OCI-M1 (cell line): ENCODE measurements at places on chromosomes 4 and X.
A peak's percentile ranks its signal among the peaks of the same experiment; 100 is the strongest.

DNA sequence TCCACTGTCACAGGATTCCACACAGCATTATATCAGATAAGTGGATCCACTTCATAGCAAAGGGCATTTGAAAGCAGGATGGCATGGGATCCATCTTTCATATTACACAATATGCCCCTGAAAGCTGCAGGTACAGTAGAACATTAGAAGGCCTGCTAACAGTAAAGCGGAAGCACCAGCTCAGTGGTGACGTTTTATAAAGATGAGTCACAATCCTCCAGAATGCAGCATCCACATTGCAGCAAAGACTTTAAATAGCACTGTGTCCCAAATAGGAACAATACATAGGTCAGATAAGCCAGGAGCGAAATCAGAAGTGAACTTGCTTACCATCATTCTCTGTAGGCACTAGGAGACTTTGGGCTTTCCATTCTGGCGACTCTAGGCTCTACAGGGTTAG is 609.5 kb upstream of the FAT1 start:
- no peak for DNase-seq

DNA sequence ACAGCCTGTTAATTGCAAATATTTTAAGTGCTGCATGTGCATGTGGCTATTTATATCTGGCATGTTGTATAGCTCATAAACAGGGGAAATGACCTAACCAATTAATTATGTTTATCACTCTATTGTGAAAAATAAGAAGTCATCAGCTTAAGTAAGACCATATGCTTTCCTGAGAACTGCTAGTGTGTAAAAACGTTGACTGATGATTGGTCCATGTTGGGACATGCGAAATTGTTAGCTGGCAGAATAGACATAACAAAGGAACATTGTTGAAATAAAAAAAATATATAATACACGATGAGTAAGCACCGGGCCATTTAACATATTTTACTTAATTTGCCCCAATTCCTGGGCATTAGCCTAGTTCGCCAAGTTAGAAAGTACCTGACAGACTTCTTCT is 207.5 kb downstream of the ANK2 start:
- no peak for DNase-seq

GRCh38 chrX:72001471-72001870 is 90.8 kb downstream of the NHSL2 start:
- peak; percentile 30 for DNase-seq

- DNase-seq: no peak
Observed at GRCh38 chr4:4559596-4559995, 17.7 kb upstream of the STX18 start.

DNA sequence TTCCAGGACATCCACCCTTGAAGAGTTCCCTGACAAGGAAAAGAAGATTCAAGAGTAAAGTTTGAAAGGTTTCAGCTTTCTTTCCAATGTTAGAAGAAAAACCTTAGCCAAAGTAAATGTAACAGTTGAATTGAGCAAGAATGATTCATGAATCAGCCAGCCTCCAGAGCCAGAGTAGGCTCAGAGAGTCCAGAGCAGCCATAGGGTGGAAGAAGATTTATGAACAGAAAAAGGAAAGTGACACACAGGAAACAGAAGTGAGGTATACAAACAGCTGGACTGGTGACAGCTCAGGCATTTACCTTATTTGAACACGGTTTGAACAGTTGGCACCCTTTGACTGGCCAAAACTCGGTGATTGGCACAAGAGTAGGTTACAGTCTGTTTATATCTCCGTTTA is 63.2 kb downstream of the QDPR start:
- no peak for DNase-seq

DNA sequence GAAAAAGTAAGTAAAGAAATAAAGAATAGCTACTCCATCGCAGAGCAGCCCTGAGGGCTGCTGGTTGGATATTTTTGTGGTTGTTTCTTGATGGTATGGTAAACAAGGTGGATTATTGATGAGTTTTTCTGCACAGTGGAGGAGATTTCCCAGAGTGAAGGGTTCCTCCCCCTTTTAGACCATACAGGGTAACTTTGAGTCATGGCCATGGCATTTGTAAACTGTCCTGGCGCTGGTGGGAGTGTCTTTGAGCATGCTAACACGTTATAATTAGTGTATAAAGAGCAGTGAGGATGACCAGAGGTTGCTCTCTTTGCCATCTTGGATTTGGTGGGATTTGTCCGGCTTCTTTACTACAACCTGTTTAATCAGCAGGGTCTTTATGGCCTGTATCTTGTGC is 128.2 kb downstream of the ASMT start:
- no peak for DNase-seq

- DNase-seq: no peak
Observed at GRCh38 chr4:6204098-6204497, 3.7 kb upstream of the JAKMIP1 start.

DNA sequence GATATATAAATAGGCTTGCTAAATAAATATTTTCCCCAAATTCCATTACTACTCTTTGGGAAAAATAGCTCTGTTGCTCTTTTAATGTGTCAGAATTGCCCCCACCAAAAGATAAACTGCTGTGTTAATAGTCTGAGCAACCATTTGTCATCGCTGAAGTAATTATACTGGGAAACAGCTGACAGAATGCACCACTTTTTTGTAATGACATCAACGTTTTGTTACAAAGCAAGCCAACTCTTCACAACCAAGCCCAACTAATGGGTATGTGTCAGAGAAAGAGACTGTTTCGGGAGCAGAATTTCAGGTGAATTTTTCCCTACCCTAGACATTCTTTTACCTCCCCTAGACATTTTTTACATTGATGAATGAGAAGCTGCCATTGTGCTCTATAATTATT is 405.0 kb upstream of the MAGEB18 start:
- no peak for DNase-seq

DNA sequence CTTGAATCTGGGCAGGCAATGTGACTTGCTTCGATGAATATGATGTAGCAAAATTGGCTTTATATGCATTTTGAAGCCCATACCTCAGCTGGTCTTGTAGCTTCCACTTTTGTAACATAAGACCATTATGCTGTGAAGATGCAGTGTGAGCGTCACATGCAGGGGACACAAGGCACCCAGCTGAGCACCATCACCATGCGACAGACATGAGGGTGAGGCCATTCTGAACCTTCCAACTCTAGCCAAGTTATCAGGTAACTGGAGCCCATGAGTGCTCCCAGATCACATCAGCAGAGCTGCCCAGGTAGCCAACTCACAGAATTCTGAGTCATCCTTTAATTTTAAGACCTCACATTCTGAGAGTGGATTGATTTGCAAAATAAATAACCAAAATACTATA is 705.9 kb downstream of the FSTL5 start:
- DNase-seq: no peak

GRCh38 chr4:118307643-118308042 is 45.2 kb downstream of the PRSS12 start:
- DNase-seq: peak; percentile 32

DNA sequence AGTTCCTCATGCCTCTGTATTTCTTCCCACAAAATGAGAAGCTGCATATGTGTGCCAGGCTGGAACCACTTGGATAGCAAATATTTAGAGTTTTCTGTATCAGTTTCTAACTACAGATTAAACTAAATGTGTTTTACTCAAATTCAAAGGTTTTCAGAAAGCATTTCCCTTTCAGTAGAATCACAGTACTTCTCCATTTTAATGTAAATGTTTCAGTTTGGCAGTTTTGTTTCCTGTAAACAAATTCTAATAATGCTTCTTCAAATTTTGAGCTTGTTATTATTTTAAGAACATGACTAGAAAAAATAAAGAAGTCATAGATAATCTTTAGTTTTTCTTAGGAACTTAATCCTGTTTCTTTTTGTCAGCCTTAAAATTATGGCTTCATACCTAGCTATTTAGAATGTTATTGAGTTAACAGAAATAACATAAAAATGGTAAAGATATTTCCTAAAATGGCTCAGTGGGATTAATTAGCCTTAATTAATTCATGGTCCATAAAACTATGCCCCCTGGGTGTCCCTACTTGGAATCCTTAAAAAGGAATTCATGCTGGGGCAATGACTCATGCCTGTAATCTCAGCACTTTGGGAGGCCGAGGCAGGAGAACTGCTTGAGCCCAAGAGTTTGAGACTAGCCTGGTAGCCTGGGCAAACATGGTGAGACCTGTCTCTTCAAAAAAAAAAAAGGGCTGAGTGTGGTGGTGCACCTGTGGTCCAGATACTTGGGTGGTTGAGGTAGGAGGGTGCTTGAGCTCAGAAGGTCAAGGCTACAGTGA is 83.8 kb upstream of the GPR34 start:
- no peak for DNase-seq

DNA sequence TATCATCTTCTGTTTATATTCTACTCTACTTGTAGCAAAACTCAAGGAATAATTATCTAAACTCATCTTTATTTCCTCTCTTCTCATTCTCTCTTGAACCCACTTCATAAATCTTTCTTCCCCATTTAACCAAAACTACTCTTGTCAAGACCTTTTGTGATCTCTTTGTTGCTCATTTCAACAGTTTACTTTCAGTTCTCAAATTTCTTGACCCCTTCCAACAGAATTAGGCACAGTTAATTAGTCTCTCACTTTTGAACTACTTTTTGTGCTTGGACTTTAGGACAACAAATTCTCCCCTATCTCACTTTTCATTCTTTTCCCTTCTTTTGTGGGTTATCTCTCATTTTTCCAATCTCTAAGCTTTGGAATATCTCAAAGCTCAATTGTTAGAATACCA is 27.4 kb upstream of the CAMK2D start:
- DNase-seq: no peak

DNA sequence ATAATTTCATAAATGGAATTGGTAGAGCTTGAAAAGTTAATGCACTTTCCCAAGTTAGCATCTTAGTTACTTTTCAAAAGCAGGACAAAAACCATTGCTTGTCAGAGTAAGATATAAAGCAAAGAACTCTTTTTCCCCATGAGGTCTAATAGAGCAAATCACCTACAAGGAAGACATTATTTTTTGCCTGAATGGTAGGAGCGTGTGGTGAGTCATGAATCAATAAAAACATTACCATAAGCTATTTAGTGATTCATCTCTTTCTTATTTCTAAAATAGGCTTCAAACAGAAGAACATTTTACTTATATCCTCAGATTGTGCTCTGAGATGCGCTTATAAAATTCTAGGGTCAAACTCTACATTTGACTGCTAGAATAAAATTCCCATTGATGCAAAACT is 109.4 kb upstream of the GPRIN3 start:
- DNase-seq: no peak

GRCh38 chrX:57138674-57139073 is 1.5 kb upstream of the SPIN2A start:
- DNase-seq: no peak

GRCh38 chr4:109025471-109026076 is 262.7 kb upstream of the ETNPPL start:
- peak; percentile 10 for DNase-seq

GRCh38 chrX:38494239-38494823 is 67.0 kb upstream of the TSPAN7 start:
- no peak for DNase-seq

- no peak for DNase-seq
Observed at GRCh38 chr4:100041646-100042045, 91.6 kb upstream of the H2AZ1 start.

DNA sequence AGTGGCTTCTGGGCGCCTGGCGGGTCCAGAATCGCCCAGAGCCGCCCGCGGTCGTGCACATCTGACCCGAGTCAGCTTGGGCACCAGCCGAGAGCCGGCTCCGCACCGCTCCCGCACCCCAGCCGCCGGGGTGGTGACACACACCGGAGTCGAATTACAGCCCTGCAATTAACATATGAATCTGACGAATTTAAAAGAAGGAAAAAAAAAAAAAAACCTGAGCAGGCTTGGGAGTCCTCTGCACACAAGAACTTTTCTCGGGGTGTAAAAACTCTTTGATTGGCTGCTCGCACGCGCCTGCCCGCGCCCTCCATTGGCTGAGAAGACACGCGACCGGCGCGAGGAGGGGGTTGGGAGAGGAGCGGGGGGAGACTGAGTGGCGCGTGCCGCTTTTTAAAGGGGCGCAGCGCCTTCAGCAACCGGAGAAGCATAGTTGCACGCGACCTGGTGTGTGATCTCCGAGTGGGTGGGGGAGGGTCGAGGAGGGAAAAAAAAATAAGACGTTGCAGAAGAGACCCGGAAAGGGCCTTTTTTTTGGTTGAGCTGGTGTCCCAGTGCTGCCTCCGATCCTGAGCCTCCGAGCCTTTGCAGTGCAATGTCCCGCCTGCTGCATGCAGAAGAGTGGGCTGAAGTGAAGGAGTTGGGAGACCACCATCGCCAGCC is at the start of gene ATOH1:
Gene ATOH1 (plus strand): TSS at position 422 of the 663 bp plus-strand sequence. CDS start 174 bp downstream, at position 596.
- DNase-seq: peak; percentile 60

DNA sequence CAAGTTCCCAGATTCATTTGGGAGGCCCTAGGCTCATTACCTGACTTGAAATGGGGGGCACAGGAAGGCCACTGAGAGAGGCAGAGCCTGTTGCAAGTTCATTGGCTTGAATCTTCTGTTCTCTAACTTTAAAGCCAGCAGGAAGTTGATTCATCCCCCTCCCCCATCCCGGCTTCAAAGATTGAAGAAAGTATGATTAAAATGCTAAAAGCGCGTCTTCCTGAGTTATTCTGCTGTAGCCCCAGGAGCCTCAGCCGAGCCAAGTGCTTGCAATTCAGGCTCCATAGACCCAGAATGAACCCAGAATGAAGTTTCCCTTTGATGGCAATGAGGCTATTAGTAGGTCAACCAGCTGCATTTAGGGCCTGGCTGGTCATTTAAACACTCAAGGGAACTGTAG is 14.7 kb downstream of the CHST7 start:
- DNase-seq: no peak

DNA sequence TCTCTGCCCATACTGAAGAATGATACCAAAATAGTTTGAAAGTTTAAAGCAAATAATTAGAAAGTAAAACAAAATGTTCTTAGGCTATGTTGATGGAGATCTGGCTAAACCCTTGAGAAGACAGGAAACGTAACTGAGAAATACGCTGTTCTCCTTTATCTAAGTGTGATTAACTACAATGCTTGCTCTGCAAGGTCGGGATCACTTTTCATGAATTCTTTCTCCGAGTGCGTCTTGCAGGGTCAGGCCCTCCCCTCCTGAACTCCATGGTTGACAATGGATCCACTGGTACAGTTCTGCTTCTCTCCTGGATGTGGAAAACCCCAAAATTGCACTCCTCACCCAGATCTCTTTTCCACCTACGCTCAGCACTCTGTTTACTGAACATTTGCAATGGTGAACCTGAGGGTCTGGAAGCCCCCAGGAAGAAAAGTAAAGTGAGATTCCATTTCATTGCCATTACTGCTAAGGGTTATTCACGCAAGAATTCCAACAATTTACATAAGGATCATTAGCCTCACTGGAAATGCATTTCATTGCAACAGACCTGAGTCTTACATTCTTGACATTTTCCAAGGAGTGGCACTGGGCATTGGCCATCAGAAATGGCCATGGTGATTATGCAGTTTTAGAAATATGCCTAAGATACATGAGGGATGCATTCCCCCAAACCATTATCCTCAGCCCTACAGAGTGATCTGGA is 24.6 kb upstream of the WWC2 start:
- no peak for DNase-seq
